ENCODE measurements at places on chromosomes 12 and 14.

- DNase-seq, result no peak
These were observed 46.9 kb upstream of the BCL11B start for GRCh38 chr14:99318959-99319295.

DNA sequence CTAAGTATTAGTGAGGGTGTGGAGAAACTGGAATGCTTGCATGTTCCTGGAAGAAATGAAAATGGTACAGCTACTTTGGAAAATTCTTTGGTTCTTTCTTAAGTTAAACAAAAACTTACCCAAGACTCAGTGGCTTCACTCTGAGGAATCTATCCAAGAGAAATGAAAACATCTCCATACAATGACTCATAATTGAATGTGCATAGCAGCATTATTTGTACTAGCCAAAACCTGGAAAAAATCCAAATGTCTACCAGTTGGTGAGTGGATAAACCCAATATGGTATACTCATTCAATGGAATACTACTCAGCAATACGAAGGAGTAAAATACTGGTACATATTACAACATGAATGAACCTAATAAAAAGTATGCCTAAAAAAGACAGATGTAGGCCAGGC lies 18.0 kb upstream of the CRACR2A start:
- DNase-seq, result no peak

DNA sequence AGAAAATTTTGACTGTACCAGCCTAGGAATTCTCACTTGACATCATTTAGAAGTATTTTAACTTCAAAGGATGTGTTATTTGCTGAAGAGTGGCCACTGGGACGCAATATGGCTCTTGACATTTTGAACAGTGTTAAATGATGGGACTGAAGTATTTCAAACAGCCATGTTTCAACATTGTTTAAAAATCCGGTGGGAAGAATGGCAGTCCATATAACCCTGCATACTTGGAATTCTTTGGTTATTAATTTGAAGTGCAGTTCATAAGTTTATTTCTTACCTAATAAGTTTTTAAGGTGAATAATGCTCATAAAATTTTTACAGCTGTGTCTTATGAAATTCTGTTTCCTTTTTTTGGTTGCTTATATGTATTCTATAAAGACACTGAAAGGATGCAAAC lies 8.3 kb downstream of the TMTC2 start:
- no peak for DNase-seq

GRCh38 chr12:105212438-105212837 lies 23.5 kb downstream of the APPL2 start:
- no peak for DNase-seq

- DNase-seq, result no peak
These were observed 47.2 kb upstream of the KITLG start for GRCh38 chr12:88627501-88627900.

DNA sequence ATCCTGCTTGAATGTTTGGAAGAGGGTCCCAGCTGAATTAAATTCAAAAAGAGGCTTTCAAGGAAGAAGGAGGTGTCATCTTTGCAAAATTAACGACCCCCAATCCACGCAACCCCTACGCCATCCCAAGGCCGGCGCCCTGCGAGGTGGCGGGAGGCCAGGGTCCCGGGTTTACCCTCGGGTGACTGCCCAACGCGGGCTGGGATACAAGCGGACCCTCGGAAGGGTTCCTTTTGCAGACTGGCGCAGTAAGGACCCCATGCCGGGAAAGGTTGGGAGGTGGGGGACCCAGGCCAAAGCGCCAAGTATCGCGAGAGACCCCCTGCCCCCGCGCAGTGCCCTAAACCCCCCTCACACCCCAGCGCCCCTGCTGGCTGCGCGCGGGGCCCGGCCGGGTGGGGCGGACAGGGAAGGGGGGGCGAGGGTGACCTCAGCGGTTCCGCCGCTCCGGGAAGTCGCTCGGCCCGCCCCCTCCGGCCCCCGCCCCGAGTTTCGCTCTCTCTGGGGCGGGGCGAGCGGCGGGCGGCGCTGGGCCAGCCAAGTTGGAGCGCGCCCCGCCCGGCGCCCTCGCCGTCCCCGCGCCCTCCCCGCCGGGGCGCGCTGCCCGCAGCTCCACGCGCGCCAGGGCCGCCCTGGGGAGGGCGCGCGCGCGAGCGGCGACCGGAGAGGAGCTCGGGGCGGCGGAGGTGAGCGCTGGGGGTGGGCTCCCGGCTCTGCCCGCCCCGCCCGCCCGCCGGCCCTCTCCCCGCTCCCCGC lies 708 bp upstream of the ZBTB42 start:
- DNase-seq, result peak; percentile 67

GRCh38 chr12:58443273-58443980 lies 476.9 kb downstream of the LRIG3 start:
- no peak for DNase-seq

GRCh38 chr14:102316338-102316742 lies 3.2 kb upstream of the ZNF839 start:
- no peak for DNase-seq

GRCh38 chr12:10624605-10625004 lies 11.2 kb upstream of the MAGOHB start:
- no peak for DNase-seq

DNA sequence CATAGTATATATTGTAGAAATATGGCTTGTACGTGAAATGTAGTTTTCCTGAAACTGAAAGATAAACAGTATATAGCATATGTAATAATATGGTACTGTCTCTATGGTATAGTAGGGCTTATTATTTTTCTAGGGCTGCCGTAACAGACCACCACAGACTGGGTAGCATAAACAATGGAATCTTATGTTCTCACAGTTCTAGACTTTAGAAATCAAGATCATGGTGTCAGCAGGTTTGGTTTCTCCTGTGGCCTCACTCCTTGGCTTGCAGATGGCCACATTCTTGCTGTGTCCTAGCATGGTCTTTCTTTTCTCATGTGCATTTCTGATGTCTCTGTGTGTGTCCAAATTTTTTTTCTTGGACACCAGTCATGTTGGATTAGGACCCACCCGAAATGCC lies 155.8 kb downstream of the TMTC2 start:
- DNase-seq, result no peak

DNA sequence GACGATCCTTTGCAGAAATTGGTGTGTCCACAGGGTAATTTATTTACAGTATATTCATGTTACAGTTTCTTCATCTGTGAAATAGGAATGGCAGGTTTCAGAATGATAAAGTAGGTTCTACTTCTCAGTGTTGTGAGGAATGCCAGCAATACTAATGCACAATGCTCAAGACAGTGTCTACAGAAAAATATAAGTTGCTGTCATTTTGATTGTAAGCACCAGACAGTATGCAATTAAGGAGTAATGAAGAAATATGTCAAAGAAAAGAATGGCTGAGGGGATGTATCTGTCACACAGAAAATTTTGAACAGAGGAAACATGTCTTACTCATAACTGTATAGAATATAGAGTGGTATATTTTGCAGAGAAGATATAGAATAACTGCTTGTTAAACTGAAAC lies 525.4 kb downstream of the GALC start:
- no peak for DNase-seq

DNA sequence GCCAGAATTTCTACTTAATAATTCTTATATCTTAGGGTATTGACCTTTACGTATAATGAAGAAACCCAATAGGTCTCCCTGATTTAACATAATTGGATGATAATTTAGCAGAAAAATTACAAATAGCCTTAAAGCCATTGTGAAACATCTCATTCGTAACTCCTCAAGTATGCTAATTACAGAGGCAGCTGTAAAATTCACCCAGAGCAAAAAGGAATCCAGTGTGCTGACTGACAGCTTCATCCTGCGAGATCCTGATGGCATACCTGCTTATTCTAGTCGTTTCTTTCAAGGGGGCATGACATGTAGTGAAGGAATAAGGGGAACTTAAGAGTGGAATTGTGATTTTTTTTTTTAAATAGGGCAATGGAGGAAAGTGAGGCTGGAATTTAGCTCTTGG lies 291.5 kb downstream of the FUT8 start:
- DNase-seq, result no peak

DNA sequence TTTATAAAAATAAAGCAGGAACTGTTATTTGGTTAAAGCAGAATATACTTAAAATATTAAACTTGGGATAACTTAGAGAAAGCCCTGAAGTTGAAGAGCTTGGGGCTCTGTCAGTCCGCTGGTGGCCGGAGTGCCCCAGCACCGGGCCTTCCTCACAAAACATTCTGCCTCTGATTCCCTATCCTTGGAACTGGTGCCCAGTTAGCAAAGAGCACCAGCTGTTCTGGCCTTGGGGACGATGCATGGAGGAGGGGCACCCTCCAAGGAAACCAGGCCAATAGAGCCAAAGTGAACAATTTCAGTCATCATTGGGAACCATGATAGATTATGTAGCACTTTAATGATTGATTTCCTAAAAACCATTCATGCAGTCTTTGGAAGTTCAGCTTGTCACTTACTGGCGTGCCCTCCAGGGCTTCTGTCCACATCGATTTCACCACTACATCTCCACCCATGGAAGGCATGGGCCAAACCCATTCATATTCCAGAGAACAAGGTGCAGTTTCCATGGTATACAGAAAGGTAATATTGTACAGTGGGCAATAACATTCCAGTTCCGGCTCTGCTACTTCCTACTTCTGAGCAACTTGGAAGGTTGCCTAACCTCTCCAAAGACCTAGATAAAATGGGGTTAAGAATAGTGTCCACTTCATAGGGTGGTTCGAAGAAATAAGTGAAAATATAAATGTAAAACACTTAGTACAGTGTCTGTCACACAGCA lies 145.9 kb downstream of the ETV6 start:
- DNase-seq, result peak; percentile 21

DNA sequence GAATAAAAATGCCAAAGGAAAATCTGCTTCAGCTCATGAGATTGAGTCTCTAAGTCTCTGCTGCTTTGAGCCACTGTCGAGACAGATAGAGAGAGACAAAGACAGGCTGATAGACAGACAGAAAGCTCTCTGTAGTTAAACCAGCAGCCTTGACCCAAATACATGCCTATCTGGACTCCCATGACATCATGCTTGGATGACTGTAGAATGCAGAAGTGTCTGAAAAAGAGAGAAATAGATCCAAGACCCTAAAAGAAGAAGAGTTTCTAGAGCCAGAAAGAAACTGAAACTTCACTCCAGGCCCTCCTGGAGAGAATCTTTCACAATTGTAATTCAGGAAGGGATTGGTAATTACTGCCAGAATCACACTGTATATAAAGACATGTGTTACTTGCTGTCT lies 122.6 kb upstream of the PLXNC1 start:
- no peak for DNase-seq

DNA sequence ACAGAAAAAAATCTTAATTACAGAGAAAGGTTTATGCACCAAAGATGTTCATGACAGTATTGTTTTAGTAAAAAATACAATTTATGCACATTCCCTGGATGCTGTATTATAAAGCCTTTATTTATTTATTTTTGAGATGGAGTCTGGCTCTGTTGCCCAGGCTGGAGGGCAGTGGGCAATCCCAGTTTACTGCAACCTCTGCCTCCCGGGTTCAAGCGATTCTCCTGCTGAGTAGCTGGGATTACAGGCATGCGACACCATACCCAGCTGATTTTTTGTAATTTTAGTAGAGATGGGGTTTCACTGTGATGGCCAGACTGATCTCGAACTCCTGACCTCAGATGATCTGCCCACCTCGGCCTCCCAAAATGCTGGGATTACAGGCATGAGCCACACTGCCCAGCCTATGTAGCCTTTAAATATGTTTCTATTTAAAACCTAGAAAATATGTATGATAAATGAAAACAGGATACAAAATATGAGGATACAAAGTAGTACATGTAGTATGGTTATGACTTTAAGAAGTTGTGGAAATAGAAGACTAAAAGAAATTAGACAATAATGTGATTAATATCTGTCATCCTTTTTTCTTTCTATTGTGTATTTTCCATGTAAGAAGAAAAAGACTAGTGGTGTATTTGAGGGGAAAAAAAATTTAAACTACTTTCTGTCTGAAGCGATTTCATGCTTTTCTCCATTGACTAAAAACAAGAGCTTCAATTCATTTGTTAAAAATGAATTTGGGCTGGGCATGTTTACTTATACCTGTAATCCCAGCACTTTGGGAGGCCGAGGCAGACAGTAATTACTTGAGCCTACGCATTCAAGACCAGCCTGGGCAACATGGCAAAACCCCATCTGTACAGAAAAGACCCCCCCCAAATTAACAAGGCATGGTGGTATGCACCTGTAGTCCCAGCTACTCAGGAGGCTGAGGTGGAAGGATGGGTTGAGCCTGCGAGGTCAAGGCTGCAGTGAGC lies 13.1 kb downstream of the ATF1 start:
- no peak for DNase-seq

- DNase-seq, result no peak
These were observed 2.6 kb downstream of the RTL1 start for GRCh38 chr14:100900837-100901390.

- DNase-seq, result no peak
These were observed 993.9 kb downstream of the GALC start for GRCh38 chr14:86999036-86999435.

- no peak for DNase-seq
These were observed 65.7 kb downstream of the PIK3C2G start for GRCh38 chr12:18327036-18327435.

DNA sequence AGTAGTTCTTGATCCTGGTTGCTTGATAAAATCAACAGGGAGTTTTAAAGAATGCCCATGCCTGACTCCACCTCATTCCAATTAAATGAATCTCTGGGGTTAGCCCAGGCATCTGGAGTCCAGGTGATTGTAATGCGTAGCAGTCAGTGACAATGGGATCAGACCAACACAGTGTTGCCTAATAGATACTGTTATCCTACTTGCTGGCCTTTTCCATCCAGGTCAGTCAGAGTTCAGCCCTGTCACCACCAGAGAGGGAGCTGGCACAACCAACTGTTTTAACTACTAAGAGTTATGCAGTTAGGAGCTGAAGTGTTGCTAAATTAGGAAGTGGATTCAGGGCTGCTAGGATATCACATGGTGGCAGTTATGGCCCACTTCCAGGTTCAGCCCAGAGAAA lies 107.1 kb downstream of the GPR135 start:
- no peak for DNase-seq

DNA sequence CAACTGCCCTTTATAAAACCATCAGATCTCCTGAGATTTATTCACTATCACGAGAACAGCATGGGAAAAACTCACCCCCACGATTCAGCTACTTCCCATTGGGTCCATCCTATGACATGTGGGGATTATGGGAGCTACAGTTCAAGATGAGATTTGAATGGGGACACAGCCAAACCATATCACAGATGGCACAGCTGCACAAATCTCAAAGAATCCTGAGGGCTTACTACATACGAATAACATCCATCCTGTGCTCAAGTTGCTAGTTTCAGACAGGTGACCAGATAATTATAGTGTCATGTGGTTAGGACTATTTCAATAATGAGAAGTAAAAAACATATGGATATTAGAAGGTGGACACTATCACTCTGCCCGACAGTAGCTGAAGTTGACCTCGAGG lies 211.2 kb downstream of the NUAK1 start:
- DNase-seq, result no peak

DNA sequence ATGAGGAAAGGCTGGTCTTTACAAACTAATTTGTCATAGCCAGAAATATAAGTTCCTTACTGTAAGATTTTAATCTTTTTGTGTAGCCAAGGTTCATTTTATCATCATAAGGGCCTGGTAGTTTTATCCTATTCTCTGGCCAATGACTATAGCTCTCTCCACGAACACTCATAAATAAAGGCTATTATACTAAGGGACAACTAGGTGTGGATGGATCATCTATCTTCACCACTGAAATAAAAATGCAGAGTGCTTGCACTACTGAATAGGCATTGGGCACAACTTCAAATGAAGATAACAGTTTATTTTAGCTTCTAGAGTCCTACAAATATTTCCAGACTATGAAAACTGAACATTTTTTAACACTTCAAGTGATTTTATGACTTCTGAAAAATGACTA lies 698.6 kb downstream of the NOVA1 start:
- no peak for DNase-seq
